ENCODE measurements at places on chromosomes 12 and 14. TPM values are rescaled to one million over a fixed set of nuclear protein-coding genes. Genes with fewer than 3 reads are reported as not detected.
A peak's percentile ranks its signal among the peaks of the same experiment; 100 is the strongest.

Gene CYP27B1
- total RNA-seq, result 11.6 TPM

Gene SLC6A13
- 0.39 TPM for total RNA-seq

Gene TPI1
- total RNA-seq, result 1,068 TPM

Gene SYNDIG1L
- total RNA-seq, result not detected

Gene P2RX2
- total RNA-seq, result not detected

Gene CLEC4C
- total RNA-seq, result not detected

Gene ITGB7
- total RNA-seq, result 1.9 TPM

Gene ITGA5
- 49.7 TPM for total RNA-seq

Gene TRPV4
- total RNA-seq, result 0.54 TPM

Gene TDRD9
- not detected for total RNA-seq

- DNase-seq, result no peak
- peaks cover 9% of the 10 kb centered on the region for H3K36me3 ChIP-seq
- H3K27ac ChIP-seq, result no peak overlapping the region
- no peaks in the 10 kb centered on the region for H3K4me1 ChIP-seq
- no peaks in the 10 kb centered on the region for H3K27me3 ChIP-seq
Observed at GRCh38 chr14:75025082-75025481, 22.4 kb downstream of the EIF2B2 start.

GRCh38 chr12:15265875-15266274 lies 44.7 kb upstream of the RERG start:
- H3K27ac ChIP-seq, result no peak overlapping the region
- H3K27me3 ChIP-seq, result no peaks in the 10 kb centered on the region
- no peak for DNase-seq
- H3K4me1 ChIP-seq, result no peaks in the 10 kb centered on the region

DNA sequence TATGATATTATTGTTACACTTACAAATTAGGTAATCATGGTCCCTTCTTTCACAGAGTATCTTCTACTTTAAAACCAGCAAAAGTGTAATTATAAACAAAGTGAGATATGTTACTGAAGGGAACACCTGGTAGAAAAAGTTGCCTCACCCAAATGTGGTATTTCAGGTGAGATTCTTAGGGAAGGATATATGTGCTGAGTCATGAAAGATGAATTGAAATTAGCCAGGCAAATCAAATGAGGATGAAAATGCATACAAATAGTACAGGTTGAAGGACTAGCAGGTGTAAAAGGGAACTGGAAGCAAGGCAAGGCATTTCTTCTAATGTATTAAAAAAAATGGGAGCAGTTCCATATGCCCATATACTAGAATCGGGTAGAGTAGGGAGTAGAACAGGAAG lies 220.9 kb downstream of the PRKD1 start:
- H3K4me1 ChIP-seq, result no peaks in the 10 kb centered on the region
- H3K27ac ChIP-seq, result no peak overlapping the region
- H3K27me3 ChIP-seq, result no peaks in the 10 kb centered on the region
- no peaks in the 10 kb centered on the region for H3K36me3 ChIP-seq
- DNase-seq, result no peak

- no peak for DNase-seq
- H3K4me1 ChIP-seq, result no peaks in the 10 kb centered on the region
- H3K36me3 ChIP-seq, result peaks cover 17% of the 10 kb centered on the region
- H3K4me3 ChIP-seq, result no peak overlapping the region
Observed at GRCh38 chr14:64746298-64747250, 42.4 kb downstream of the PLEKHG3 start.

- no peaks in the 10 kb centered on the region for H3K27me3 ChIP-seq
- H3K36me3 ChIP-seq, result no peaks in the 10 kb centered on the region
- H3K4me1 ChIP-seq, result no peaks in the 10 kb centered on the region
Observed at GRCh38 chr12:132344181-132344580, 14.8 kb upstream of the GALNT9 start.

DNA sequence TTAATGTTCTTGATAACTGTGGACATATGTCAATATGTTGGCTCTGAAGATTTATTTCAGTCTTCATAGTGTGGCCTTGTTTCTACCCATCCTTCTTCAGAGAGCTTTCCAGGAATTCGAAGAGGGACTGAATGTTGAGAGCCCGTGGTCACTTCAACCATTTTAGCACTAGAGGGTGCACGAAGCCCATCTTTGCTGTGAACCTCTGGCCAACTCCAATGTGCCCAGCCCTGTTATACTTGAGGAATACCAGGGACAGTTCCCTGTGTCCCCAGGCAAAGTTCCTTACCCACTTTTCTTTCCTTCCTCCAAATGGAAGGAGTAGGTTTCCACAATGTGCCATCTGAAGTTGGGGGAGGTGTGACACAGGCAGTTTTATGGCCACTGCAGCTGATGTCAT lies 603.5 kb downstream of the RPL10L start:
- H3K4me3 ChIP-seq, result no peak overlapping the region
- H3K36me3 ChIP-seq, result no peaks in the 10 kb centered on the region
- H3K4me1 ChIP-seq, result no peaks in the 10 kb centered on the region
- DNase-seq, result peak; percentile 39
- no peak overlapping the region for H3K27ac ChIP-seq

DNA sequence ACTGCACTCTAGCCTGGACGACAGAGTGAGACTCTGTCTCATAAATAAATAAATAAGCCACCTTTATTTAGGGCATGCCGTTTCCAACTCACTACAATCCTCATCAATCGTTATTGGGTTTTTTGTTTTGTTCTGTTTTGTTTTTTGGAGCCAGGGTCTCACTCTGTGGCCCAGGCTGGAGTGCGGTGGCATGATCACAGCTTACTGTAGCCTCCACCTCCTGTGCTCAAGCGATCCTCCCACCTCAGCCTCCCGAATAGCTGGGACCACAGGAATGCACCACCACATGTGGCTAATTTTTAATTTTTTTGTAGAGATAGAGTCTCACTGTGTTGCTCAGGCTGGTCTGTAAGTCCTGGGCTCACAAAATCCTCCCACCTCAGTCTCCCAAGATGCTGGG lies 3.6 kb upstream of the ANAPC5 start:
- DNase-seq, result no peak
- peaks cover 9% of the 10 kb centered on the region for H3K4me1 ChIP-seq
- no peak overlapping the region for H3K27ac ChIP-seq
- H3K4me3 ChIP-seq, result no peak overlapping the region

GRCh38 chr12:16555630-16556029 lies 50.3 kb downstream of the LMO3 start:
- H3K36me3 ChIP-seq, result no peaks in the 10 kb centered on the region
- DNase-seq, result no peak
- no peak overlapping the region for H3K4me3 ChIP-seq
- H3K27me3 ChIP-seq, result no peaks in the 10 kb centered on the region
- no peak overlapping the region for H3K27ac ChIP-seq

DNA sequence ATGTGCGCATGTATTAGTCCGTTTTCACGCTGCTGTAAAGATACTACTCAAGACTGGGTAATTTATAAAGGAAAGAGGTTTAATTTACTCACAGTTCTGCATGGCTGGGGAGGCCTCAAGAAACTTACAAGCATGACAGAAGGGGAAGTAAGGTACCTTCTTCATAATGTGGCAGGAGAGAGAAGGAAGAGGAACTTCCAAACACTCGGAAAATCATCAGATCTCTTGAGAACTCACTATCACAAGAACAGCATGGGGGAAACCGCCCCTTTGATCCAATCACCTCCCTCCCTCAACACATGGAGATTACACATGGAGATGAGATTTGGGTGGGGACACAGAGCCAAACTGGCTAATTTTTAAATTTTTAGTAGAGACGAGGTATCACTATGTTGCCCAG lies 41.8 kb upstream of the SNX6 start:
- H3K27ac ChIP-seq, result no peak overlapping the region
- H3K27me3 ChIP-seq, result no peaks in the 10 kb centered on the region
- no peaks in the 10 kb centered on the region for H3K36me3 ChIP-seq
- no peak for DNase-seq
- no peaks in the 10 kb centered on the region for H3K4me1 ChIP-seq

GRCh38 chr12:27873010-27873409 lies 93.0 kb upstream of the MANSC4 start:
- no peaks in the 10 kb centered on the region for H3K27me3 ChIP-seq
- H3K27ac ChIP-seq, result no peak overlapping the region

GRCh38 chr12:86550218-86551145 lies 294.3 kb upstream of the MGAT4C start:
- no peaks in the 10 kb centered on the region for H3K4me1 ChIP-seq
- H3K27ac ChIP-seq, result no peak overlapping the region
- no peak overlapping the region for H3K4me3 ChIP-seq
- no peaks in the 10 kb centered on the region for H3K36me3 ChIP-seq
- DNase-seq, result no peak

GRCh38 chr12:111111681-111112080 lies 191.3 kb upstream of the MYL2 start:
- peaks cover 14% of the 10 kb centered on the region for H3K27me3 ChIP-seq
- H3K27ac ChIP-seq, result no peak overlapping the region
- H3K4me3 ChIP-seq, result no peak overlapping the region
- H3K36me3 ChIP-seq, result no peaks in the 10 kb centered on the region
- DNase-seq, result no peak

DNA sequence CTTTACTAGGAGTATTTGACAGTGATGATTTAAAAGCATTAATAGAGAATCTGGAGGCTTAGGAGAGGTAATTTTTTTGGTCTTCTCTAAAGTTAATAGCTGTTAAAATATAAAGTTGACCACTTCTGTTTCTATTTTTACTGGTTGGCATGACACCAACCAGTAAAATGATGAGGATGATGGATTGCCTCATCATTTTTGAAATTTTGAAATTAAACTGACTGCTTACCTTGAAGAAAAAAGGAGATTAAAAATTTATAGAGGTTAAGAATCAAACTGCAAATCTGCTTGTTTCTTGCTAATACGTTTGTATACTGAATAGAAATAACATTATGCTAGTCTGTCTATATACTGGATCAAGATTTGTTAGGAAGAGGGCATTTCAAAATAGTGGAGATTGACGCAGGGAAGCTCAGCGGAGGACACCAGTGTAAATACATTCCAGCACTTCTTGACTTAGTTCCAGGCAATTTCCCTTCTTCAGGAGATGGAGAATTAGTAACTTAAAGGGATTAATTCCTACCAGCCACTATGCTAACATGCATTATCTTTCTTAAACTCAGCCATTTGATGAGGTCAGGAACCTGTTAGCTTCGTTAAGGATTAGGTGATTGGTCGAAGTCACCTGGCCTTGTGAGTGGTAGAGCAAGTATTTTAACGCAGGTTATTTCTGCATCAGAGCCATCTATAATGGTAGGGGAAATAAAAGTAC lies 3.6 kb downstream of the EID3 start:
- peaks cover 42% of the 10 kb centered on the region for H3K4me1 ChIP-seq
- H3K27ac ChIP-seq, result no peak overlapping the region
- H3K27me3 ChIP-seq, result no peaks in the 10 kb centered on the region
- peaks cover 64% of the 10 kb centered on the region for H3K36me3 ChIP-seq
- no peak for DNase-seq
- no peak overlapping the region for H3K4me3 ChIP-seq

DNA sequence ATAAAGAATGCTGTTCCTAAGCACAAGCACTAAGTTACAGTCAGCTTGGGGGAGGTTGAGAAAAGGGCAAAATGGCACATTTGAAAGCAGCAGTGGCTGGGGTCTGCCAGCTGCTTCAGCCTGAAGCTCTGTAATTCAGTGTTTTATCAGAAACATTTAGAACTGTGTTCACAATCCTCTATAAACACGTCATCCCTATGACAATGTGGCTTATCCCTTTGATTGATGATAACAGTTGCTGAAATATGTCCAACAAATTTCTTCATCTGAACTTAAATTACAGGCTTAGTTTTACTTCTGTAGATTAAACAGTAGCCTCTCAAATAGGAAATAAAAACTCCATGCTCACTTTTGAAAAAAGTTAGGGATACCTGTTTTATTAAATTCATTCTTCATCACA lies 108.8 kb downstream of the VEZT start:
- no peaks in the 10 kb centered on the region for H3K36me3 ChIP-seq
- H3K4me3 ChIP-seq, result no peak overlapping the region
- no peak for DNase-seq
- H3K4me1 ChIP-seq, result peaks cover 14% of the 10 kb centered on the region

DNA sequence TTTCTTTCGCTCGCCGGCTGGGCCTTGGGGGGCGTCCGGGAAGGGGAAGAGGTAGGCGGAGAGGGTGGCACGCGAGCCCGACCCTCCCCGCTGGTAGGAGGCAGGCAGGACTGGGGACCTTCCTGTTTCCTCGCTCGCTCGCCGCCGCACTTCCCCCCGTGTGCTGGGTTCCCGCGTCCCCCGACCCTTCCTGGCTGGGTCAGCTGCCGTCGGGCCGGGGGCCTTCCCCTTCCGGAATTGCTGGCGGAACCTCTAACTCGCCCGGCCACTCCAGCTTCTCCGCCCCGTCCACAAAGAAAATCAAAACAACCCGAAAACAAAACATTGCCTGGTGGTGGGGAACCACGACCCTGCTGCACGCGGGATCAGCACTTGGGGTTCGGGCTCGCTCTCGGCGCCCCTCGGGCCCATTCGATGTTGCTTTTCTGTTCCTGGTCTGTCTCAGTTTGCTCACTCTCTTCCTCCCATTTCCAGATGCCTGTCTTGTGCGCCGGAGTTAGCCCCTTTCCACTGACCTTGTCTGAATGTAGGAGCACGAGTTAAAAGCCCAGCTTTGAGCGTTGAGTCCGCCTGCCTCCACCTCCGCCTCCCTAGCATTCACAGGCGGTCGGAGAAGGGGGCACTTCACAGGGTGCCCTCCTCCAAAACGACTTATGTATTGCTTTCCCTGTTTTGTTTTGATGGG lies 581 bp downstream of the PAPOLA start:
- no peaks in the 10 kb centered on the region for H3K36me3 ChIP-seq
- peak overlapping the region; percentile 83 for H3K27ac ChIP-seq

DNA sequence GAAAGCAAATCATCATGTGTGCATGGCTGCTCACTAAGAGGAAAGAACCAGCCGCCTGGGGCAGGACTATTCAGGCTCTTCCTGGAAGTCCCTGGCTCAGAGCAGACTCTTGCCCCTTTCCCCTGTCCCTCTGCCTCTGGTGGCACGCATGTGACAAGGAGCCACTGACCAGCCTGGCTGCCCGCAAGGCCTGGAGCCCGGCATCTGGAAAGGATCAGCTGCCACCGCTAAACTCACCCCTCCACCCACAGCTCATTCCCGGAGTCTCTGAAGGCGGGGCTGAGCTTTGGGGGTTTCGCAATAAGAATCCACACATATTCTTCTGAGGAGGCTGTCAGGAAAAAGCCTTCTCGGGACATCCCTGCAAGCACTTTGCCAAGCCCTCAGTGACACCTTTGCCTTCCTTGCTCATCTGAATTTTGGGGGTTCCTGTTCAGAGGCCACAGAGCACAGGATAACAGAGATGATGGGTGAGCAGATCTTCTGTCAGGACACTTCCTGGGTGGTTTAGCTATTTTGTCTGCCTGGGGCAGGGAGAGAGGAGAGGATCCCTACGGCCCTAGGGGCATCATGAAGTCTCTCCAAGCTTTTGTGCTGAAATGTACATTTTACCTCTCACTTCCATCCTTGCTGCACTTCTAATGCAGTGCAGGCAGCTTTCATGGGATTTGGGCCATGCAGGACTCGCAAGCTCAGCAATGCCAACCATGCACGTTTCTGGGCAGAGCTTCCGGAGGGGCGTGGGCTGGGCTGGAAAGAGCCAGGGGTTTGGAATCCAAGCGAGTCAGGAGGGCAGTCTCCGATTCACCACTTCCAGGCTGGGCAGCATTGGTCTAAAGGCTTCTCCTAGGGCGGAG lies 124.8 kb upstream of the MAP1LC3B2 start:
- peak; percentile 91 for DNase-seq
- peaks cover 48% of the 10 kb centered on the region for H3K4me1 ChIP-seq

Measured in HCT116 (cell line).